ENCODE measurements at places on chromosomes 7 and 10.

DNA sequence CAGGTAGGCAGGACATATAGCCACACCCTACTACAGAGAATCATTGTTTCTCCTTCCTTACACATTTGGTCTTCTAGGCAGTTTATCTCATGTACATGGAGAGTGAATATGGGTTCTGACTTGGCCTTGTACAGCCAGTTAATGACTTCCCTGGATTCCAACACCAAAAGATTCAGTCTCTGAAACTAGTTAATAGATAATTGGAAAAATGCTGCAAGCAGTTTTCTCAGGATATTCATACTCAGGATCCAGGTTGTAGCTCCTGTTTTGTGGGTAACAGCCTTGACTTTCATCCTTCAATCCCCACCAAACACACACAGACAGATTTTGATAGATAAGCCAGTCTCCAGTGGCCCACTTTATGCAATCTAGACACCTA lies 690.2 kb downstream of the NRG3 start:
- DNase-seq: no peak

GRCh38 chr7:140607441-140607989 lies 33.1 kb downstream of the DENND2A start:
- no peak for DNase-seq

- DNase-seq: peak; percentile 32
Observed at GRCh38 chr7:95199779-95200558, 124.4 kb downstream of the PON1 start.

- peak; percentile 39 for DNase-seq
Observed at GRCh38 chr10:4130685-4131084, 345.7 kb upstream of the KLF6 start.

Data from hematopoietic multipotent progenitor cell treated with erythropoietin and hydrocortisone succinate and interleukin-3 and kit ligand, for 6 days (in vitro differentiated cells).